Activated T-helper 1 cell treated with anti-CD3 and anti-CD28 coated beads, Interleukin-2, amount 50 U/mL, for 16 hours (primary cell): ENCODE measurements at places on chromosomes 11 and 22.

- no peak for DNase-seq
Observed at GRCh38 chr11:13216019-13216710, 61.4 kb upstream of the BMAL1 start.

GRCh38 chr11:111736181-111736590, 30.0 kb downstream of the PPP2R1B start:
- no peak for DNase-seq

GRCh38 chr11:114308689-114309089, 12.5 kb downstream of the NNMT start:
- no peak for DNase-seq

DNA sequence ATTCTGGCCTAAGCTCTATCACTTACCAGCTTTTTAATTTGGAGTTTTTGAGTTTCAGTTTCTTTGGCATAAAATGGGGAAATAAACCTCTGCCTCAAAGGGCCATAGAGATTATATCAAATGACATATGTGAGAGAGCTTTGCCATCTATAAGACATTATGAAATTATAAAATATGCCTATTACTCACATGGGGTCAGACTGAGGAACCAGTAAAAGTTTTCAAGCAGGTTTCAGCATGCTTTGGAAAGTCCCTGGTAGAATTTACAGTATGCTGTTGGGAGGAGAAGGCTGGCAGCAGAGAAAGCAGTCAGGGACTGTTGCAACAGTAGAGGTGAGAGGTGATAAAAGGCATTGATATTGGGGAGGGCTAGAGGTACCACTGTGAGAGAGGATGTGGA, 13.6 kb upstream of the MTNR1B start:
- no peak for DNase-seq

DNA sequence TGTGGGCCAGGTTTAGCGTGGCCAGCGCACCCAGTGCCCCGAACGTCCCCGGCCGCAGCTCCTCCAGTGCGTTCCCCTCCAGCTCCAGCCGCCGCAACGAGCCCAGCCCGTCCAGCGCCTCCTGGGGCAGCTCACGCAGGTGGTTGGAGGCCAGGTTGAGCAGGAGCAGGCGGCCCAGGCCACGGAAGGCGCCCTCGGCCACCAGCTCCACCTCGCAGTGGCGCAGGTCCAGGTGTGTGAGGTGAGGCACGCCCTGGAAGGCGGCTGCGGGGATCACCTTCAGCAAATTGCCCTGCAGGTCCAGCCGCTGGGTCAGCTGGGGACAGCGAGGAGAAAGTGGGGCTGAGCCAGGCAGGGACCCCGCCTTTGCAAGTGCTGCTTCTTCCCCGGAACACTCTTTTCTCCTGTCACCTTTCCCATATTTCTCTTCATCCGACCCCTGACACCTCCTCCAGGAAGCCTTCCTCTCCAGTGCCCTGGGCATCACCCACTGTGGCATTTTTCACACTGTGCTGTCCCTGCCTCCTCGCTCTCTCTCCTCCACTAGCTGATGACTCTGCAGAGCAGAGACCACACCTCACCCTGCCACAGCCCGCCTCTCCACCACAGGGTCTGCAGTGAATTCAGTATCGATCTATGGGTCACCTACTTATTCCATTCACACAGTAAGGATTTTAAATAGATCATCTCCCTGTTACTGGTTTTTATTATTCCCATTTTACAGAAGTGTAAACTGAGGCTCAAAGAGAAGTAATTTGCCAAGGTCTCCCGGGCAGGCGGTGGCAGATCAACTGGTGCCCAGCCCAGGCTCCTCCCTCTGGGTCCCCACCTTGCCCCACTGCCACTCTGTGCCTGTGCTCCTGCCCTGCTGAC, 1.9 kb downstream of the CHADL start:
- DNase-seq, result no peak

GRCh38 chr11:95269036-95269819, 38.2 kb upstream of the SESN3 start:
- DNase-seq, result no peak

- DNase-seq, result no peak
Observed at GRCh38 chr22:27573280-27574001, 228.1 kb downstream of the MN1 start.
